ENCODE measurements at places on chromosomes 3 and 15.

GRCh38 chr3:24510030-24510648, 15.5 kb upstream of the THRB start:
- DNase-seq: no peak

- no peak for DNase-seq
Observed at GRCh38 chr15:60757831-60758570, 279.1 kb upstream of the ICE2 start.

GRCh38 chr15:95296643-95297042, 1033.9 kb upstream of the NR2F2 start:
- no peak for DNase-seq

DNA sequence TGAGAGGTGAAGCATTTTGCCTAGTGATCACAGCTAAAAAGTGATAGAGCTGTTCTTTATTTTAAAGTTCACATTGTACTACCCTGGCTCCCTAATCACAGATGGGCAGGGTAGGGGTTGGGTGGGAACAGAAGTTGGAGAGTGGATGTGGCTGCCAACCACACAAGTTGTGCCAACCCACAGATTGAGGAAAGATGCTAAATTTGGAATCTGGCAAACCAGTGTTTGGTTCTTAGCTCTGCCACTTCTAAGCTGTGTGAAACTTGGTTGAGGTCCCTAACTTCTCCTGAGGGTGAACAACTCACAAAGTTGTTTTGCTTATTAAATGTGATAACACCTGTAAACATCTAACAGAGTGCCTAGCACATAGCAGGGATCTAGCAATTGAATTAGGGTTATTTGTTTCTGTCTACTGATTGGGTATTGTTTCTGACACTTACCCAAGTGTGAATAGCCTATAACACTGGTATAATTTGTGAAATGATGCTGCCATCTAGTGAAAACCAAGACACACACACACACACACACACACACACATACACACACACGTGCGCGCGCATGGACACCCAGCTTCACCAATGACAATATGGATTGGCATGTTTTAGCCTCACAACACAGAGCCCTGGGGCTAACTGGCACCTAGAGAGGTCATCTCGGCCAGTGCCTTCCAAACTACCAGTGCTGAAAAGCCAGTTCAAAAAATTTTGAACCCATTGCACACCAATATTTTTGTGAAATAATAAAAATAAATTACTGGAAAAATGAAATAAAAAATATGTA, 25.3 kb downstream of the ADGRG7 start:
- DNase-seq: no peak
